MCF 10A (cell line): ENCODE measurements at places on chromosomes 13 and 19.

DNA sequence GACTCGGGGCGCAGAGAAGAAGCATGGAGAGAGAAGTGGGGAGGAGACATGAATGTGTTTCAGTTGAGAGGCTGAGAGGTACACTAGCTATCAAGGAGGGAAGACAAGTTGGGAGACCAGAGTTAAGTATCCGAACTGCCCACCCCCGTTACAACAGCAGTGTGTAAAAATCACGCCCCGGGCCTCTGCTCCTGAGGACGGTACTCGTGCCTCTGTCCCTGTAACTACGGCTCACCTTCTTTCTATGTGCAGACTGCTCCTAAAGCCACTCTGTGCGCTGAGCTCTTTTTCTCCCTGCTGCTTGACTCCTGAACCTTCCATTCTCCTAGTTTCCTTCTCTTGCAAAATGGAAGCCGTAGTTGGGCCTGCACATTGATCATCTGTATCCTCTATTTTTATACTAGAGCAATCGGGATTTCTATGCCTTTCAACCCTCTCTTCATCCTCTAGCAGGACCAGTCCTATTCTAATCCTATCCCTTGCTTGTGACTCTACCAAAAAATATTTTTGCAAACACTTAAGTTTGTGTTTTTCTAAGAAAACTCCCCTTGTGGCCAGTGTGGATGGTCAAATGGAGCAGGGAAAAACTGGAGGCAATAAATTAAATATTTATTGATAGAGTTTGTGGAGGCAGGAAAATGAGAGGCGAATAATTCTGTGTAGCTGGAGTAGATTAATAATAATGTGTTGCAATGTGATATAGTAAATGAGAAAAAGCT, 569 bp downstream of the POLR1D start:
- no peak for DNase-seq

DNA sequence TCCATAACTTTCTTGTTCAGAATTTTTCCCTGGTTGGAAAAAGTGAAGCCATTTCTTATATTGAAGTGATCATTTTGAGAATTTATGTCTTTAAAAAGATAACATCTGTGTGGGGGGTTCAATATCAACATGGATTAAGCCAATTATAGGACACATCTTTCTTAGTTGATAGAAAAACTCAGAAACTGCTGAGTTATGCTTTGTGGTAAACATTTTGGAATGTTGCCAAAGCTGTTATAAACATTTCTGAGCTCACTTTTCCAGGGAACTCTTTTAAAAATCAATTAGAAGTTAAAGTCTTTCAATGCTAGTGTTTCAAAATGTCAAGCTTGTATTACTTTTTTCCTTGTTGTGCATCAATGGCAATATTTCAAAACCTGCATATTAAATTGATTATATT, 248.8 kb downstream of the DACH1 start:
- no peak for DNase-seq

DNA sequence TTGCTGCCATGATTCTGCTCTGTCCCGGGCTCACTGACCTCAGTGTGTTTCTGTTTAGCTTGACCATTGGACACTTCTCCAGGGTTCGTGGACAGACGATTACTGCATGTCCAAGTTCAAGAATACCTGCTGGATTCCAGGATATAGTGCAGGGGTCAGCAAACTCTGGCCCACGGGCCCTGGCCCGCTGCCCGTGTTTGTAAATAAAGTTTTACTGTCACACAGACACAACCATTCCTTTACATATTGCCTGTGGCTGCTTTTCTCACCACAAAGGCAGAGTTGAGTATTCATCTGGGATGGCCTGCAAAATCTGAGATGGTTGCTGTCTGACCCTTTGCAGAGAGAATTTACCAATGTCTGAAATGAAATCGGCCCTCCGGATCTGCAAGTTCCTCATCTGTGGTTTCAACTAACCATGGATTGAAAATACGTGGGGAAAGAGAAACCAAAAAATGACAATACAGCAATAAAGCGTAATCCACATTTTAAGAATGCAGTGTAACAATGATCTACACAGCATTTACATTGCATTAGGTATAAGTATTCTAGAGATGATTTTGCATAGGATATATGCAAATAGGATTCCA, 25.9 kb upstream of the F2RL3 start:
- no peak for DNase-seq

GRCh38 chr13:21796066-21796465, 125.2 kb downstream of the FGF9 start:
- DNase-seq: no peak

GRCh38 chr19:13051557-13052165, 51.0 kb downstream of the LYL1 start:
- peak; percentile 63 for DNase-seq

- DNase-seq: peak; percentile 2
These were observed 138.2 kb downstream of the PIBF1 start for GRCh38 chr13:72920097-72920496.

DNA sequence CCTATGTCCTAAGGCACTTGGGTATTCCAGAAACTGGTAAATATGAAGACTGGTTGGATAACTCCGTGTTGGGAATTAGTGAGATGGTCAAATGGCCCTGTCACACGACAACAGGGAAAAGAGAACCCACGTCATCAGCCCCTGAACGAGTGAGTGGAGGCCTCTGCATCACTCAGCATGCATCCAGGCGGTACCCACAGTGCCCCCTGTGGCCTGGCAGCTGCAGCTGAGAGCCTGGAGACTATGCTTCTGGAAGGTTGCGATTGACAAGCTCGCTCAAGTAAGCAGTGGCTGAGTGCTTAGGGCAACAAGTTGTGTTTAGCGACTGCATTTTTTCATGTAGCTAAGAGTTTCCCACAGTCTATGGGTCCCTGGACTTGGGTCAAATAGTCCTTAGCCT, 55.9 kb downstream of the COL4A2 start:
- DNase-seq: no peak

GRCh38 chr13:106660746-106661625, 93.0 kb upstream of the ARGLU1 start:
- DNase-seq: no peak

DNA sequence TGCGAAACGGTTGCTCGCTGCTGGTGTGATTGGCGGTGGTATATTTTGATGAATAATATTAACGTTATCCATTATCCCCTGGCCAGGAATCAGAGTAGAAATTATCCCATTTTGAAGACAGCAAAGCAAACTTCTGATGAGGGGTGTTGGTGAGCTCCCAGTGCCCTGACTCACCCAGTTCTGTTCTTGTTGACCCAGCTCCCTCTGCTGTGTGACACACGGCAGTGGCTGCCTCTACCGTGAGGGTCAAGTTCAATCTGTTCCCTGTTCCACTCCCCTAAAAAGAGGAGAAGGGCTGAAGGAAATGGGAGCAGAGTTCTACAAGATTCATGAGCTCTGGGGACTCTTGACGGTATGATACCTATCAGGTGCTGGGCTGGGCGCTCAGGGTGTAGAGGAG, 2.0 kb downstream of the CAMSAP3 start:
- no peak for DNase-seq

- DNase-seq: no peak
These were observed 24.9 kb downstream of the RCN3 start for GRCh38 chr19:49552749-49553148.

DNA sequence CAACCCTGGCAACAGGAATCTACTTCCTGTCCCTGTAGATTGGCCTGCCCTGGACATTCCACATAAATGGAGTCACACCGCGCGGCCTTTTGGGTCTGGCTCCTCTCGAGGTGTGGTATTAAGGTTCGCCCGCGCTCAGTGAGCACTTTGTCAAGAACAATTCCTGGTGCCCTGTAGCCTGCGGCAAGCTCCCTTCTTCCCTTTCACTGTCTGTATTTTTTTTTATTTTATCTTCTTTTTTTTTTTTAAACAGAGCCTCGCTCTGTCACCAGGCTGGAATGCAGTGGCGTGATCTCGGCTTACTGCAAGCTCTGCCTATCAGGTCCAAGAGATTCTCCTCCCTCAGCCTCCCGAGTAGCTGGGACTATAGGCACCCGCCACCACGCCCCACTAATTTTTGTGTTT, 28.3 kb downstream of the PEX11G start:
- peak; percentile 73 for DNase-seq

DNA sequence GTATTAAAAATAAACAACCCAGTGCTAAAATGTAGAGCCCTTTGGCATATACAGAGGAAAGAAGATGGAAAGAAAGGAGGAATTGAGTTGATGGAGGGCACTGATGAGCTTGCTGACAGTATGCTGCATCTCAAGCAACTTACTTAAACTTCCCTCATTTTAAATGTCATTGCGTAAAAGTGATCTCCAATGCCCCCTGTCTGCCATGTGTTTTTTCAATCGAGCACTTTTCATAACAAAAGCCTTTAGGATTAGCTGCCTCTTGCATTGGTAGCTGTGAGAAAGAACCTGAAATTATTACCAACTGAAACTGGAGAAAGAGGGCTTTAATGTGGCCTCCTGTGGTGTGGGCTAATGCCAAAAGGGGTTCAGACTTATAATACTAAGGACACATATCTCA, 541.6 kb downstream of the SUCLA2 start:
- DNase-seq: peak; percentile 17

DNA sequence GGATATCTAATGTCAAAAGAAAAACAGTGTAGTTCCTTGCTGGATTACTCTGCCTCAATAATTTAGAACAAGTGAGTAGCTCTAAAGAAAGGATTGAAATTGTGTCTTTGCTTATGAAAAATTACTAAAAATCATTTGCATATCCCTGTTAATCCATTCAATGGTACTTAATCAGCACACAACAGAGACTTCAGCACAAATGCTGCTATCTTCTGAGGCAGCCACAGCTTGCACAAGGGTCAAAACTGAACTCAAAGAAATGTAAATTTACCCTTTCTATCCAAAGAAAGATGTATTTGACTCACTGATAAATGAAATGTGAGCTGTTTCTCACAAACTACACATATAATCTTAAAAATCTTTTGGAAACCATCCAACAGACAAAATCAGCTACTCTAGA, 116.2 kb downstream of the LHFPL6 start:
- no peak for DNase-seq

- DNase-seq: no peak
These were observed 1.2 kb downstream of the SELENOW start for GRCh38 chr19:47779524-47780214.

GRCh38 chr19:55490478-55491432, 2.5 kb downstream of the SSC5D start:
- DNase-seq: no peak

DNA sequence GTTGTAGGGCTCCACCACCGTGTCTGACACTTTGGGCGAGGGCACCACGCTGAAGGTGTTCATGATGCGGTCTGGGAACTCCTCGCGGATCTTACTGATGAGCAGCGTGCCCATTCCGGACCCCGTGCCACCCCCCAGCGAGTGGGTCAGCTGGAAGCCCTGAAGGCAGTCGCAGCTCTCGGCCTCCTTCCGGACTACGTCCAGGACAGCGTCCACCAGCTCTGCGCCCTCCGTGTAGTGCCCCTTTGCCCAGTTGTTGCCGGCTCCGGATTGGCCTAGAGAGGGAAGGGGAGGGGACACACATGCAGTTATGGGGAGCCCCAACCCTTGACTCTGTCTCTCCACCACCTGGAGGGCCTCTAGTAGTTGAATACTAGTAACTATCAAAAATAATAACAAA, 6.2 kb downstream of the TUBB4A start:
- no peak for DNase-seq

DNA sequence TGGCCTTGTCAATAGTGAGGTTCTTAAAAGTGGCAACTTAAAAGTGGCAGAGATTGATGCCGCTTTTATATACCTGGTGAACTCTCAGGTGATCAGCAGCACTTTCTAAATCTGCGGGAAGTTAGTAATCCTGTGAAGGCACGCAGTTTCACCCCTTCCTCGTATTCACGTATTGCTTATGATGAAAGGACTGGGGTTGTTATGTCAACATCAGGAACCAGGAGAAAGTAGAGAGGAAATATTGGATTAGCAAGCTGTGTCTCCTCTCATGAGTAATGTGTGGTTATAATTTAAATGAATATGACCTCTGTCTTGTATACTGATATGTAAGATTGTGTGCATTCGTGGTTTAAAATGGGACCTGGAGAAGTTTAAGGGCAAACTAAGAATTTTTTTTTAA, 544.6 kb downstream of the SLITRK6 start:
- no peak for DNase-seq

- no peak for DNase-seq
These were observed 36.4 kb downstream of the ZNF582 start for GRCh38 chr19:56356944-56357343.

DNA sequence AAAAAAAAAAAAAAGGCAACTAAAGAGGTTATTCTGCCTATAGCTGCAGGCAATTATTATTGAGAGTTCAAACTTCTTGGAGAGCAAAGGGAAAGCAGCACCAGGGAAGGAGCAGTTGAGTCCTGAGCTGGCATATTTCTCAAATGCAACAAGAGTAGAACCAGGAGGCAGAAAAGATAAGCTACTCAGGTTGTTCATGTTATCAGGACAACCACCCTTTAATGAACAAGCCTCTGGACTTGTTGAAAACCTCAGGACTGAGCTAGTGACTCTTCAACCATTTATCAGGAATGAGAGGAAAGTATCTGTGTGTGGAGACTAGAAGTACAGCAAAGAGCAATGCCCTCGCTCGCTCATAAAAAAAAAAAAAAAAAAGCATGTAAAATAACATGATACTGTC, 183.0 kb downstream of the KCTD12 start:
- DNase-seq: no peak

DNA sequence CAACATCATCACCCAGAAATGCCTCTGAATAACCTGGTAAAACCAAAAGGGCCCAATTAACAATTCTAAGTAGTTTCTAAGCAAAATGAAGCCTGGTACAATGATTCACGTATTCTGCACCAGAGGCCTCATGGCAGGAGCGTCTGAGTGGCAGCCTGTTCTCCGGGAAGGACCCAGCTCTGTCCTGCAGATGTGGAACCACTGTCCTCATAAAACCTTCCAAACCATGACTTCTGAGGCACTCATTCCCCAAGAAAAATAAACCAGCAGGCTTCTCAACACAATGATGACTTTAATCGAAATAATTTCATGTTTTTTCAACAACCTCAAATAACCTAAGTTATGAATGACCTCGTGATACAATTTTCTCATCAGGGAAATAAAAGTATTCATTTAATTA, 89.9 kb downstream of the STK24 start:
- DNase-seq: no peak

DNA sequence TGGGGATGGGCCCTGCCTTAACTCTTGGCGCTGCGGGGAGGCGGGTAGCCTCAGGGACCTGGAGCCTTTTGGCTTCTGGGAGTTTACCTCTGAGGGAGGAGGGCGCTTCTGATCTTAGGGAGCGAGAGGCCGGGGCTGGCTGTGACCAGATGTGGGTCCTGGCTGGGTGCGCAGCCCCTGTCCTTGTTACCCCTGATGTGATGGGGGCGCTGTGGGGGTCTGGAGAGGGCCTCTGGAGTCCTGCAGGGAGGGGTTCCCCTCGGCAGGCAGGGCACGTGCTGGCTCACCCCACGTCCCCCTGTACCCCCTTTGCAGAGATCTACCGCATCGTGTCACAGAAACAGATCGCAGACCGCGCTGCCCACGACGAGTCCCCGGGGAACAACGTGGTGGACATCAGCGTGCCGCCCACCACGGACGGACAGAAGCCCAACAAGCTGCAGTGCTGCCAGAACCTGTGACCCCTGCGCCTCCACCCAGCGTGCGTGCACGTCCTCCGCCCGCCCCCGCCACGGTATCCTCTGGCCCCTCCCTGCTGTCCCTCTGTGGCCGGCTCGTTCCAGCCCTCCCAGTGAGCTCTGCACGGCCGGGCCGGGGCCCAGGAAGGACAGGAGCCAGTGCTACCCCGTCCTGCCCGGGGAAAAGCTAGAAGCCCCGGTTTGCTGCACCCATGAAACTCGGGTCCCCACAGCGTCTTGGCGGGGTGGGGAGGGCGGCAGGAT, 9.8 kb upstream of the MARCHF2 start:
- DNase-seq: no peak
